ENCODE measurements at places on chromosomes 5 and 9.

DNA sequence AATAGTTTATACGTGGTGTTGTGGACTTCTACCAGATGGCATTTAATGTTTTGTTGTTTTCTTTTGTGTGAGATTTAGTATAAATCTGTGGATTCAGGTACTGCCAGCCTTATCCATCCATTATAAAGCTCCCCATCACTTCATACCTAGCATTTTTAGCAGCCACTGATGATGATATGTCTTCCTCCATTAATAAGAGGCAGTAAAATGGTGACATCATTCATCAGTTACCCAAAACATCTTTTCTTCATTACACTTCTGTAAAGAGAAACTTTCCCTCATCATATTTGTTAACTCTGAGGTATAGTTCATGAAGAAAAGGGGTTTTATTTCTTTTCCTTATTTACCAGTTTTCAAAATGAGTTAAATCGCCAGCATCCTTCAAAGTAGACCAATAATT lies 19.4 kb downstream of the CHD1 start:
- no peak for DNase-seq

DNA sequence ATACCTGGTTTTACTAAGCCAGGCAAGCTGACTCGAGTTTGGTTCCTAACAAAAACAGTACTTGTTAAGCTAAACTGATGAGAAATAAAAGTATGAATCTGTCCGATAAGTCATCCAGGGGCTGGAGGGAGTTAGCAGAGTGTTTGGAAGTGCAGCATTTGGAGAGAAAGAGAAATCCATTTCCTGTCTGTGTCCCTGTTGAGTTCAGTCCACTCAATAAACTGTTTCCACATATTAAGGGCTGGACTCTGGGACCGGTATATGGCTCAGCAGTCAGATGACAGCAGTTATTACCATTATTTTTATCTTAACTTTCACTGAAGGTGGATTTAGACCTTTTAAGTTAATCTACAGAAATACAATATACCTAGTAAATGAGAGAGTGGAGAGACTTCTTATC lies 130.6 kb upstream of the ADRA1B start:
- DNase-seq = no peak

GRCh38 chr5:151904909-151905308 lies 19.7 kb downstream of the GLRA1 start:
- DNase-seq = no peak

DNA sequence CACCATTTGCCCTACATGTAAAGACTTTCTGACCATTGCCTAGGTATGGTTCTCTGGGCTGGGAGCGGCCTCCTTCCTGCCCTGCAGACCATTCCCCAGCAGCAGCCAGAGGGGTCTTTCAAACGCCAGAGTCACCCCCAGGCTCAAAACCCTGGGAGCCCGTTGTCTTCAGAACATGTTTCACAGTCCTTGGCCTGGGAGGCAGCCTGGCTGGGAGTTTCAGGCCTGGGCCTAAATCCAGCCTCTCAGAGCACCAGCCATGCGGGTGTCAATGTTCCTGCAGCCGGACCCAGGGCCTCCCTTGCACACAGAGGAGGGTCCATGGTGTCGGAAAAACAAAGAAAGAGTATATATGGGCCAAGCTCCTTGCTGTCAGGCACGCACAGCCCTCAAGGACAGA lies 145.2 kb upstream of the FOXD4L5 start:
- DNase-seq = no peak

DNA sequence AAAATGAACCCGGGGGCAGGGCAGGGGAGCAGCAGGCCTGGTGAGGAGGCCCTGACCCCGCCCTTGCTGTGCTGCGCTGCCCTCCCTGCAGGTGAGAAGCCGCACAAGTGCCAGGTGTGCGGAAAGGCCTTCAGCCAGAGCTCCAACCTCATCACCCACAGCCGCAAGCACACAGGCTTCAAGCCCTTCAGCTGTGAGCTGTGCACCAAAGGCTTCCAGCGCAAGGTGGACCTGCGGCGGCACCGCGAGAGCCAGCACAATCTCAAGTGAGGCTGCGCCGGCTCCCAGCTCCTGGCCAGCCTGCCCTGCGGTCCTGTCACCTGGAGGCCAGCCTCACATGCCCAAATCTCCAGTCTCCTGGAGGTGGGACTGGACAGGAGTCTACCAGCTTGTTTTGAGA lies 12.3 kb downstream of the GFI1B start:
- DNase-seq = no peak

DNA sequence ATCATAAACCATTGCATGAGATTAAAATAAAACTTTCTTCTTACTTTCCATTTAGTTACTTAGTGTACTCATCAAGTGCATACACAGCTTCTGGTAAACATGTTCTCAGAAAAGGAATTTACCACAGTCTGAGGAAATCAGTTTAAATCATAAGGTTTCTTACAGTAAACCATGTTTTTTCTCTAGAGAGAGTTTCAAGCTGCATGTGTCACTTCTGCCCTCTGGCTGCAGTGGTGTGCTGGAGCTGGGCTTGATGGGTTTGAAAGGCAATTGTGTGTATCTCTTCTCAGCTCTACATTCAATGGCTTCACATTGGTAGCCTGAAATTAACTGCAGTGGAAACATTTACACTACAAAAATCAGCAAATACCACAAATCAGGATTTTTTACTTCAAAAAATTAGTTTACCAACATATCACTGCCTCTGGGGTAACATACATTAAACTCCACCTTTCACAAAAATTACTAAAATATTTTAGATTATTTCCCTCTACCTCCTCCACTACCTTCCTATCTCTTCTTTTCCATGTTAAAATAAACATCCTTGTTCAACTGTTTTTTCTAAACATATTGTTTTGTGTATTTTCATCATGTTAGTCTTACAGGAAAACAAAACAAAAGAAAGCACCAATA lies 414.3 kb downstream of the ANXA1 start:
- DNase-seq = no peak
